Right ventricle myocardium superior (tissue), 1 donor: ENCODE measurements at places on chromosomes 2 and 18. TPM values are rescaled to one million over a fixed set of nuclear protein-coding genes. Genes with fewer than 3 reads are reported as not detected.

The FSHR gene
- total RNA-seq, result 0.46 TPM

The CCDC68 gene
- 3.7 TPM for total RNA-seq

The NCL gene
- 190 TPM for total RNA-seq

The SCN1A gene
- 0.59 TPM for total RNA-seq

DNA sequence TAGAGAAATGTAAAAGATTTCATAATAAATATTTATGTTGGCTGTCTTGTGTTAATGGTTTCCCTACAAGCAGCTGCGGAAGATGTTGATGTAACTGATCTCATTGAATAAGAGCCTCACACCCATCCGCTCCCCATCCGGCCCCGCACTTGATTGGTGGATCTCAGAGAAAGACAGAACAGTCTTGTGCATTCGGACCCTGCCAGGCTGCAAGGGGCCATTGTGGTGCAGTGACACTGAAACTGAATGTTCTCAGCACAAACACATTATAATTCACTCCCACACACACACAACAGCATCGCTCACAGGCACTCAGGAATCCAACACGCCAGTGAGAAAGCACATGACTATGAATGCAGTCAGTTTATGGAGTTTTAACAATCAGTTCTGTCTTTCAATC lies 47.8 kb downstream of the PRELID3A start:
- DNase-seq, result no peak

DNA sequence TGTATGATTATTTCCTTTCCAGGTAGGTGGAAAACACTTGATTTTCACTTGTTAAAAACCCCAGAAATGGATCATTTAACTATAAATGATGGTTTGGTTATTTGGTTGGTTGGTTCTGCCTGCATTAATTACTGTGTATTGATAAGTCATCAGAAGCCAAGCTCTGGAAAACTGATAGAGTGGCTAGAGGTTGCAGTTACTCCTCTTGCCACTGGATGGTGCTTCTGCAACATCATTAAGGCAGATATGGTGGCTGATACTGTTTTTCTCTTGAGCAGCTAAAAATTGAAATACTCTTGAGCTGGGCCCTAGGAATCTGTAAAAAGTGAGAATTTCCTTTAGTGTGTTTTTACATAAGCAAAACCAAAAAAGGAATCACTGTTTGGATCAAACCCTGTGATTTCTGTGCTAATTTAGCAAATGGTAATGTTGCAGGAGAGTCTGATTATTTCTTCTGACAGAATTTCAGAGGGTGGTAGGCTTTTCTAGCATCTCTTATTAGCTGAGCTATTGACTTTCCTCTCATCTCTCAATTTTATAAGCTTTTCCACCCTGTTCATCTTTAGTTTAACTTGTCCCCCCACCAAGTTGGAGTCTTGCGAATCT lies 54.3 kb downstream of the RAB10 start:
- DNase-seq, result no peak

DNA sequence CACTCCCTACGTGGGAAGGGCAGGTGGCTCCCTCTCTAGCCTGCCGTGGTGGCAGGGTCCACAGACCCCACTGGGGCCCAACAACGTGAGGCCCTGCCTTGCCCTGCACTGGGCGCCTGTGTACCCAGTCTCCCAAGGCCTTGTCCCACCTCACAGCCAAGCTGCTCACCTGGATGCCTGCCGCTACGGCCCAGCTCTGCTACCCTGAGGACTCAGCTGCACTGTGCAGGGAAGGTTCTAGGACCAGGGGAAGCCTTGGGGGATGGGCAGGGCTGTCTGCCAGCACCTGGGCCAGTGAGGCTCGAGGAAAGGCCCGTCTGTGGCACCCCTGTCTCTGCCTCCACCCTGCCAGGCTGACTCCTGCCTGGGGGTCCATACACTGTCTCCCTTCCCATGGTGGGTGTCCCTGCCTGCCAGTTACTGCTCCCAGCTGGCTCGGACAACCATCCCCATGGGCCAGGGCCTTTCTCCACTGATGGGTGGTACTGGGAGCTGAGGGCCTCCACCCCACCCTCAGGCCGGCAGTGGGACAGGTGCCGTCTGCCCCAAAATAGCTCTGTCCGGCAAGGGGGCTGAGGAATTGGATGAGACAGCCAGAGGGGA lies 33.2 kb downstream of the HS6ST1 start:
- peak; percentile 36 for DNase-seq

GRCh38 chr2:23083966-23084365 lies 301.0 kb upstream of the KLHL29 start:
- no peak for DNase-seq

DNA sequence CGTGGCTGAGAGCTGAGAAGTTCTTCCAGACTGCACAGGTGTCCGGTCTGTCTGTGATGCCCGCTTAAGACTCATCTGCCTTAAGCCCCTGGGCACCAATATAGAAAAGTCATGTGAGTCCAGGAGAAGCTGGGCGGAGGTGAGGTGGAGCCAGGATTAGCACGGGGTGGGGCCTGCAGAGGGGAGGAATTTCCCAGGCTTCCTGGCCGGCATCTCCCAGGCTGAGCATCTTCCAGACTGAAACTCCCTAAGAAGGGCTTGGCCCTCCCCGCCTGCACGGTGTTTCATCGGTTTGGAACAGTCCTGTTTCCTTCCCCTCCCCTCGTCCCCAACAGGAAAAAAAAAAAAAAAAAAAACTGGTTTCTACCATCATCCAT lies 270.3 kb downstream of the ATAD2B start:
- DNase-seq, result no peak

- DNase-seq, result no peak
Observed at GRCh38 chr18:11752116-11752911, 63.2 kb downstream of the GNAL start.

GRCh38 chr2:188986839-188987238 lies 12.7 kb downstream of the COL3A1 start:
- DNase-seq, result no peak
